ENCODE measurements at places on chromosomes 4 and X.

DNA sequence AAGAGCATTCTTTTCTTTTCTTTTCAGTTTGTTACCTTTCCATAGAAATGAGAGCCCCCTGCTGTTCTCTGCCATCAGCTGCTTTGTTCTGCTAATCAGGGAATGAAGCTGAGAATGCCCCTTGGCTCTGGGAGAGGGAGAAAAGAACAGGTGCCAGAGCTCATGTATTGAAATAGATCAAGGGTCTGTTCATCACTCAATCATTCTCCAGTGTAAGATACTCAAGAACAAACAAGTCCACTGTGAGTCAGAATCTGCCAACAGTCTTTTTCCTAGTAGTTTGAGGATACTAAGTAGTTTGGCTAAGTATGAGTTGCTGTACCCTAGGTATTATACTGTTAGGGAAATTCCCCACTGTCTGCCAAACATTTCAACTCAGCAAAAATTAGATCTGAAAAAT lies 144.3 kb downstream of the RTL3 start:
- no peak for DNase-seq

DNA sequence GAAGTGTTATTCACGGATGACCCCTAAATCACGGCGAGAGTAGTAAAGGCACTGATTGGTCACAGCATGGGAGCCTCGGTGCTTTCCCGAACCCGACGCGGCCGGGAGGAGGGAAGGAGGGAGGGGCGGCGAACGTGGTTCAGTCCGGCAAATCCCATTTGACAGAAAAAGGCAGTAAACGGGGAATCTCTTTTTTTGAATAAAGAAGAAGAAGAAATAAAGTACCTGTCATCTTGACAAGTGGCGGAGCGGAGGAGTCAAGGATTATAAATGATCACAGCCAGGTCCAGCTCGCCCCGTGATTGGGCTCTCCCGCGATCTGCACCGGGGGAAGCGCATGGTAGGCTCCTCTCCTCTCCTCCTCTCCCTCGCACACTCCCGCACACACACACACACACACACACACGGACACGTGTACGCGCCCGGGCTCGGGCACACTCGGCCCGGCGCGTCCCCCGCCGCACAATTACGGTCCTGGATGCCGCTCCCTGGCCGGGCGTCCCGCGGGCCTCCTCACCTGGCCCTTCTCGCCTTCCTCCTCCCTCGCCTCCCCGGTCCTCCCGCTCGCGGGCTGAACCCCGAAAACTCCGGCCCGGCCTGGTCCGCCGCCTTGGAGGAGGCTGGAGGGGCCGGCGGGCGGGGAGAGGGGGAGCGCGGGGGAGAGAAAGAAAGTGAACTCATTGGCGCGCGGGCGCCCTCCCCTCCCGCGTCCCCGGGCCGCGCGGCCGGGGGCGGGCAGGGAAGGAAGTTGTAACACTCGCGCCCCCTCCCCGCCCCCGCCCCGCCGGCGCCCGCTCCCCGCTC lies 99.2 kb upstream of the TENM3 start:
- no peak for DNase-seq

DNA sequence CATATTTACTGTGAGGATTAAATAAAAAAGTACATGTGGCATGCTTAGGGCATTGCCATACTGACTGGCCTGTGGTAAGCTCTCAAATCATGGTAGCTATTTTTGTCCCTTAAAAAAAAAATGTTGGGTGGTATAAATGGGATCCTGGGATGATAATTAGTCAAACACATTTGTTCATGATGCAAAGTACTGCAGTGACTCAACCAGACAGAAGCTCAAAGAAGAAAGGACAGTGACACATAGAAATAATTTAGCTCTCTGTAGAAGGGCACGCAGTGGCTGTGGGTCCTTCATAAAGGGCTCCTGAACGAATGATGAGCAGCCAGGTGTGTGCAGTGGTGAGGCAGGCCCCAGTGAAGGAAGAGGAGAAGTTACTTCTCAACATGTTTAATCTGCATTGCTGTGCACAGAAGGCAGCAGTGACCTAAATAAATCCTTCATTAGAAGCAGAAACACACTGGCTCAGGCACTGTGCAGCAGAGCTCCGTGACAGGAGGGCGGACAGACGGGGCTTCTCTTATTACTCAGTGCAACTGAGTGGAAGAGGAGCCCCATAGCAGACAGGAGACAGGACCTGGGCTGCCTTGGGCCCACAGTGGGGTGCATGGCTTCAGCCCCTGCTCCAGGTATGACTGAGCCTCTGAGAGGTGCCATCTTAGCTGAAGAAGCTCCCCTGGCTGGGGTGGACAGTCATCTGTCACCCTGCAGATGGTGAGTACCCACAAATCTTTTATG lies 20.3 kb downstream of the HS3ST1 start:
- DNase-seq = no peak

DNA sequence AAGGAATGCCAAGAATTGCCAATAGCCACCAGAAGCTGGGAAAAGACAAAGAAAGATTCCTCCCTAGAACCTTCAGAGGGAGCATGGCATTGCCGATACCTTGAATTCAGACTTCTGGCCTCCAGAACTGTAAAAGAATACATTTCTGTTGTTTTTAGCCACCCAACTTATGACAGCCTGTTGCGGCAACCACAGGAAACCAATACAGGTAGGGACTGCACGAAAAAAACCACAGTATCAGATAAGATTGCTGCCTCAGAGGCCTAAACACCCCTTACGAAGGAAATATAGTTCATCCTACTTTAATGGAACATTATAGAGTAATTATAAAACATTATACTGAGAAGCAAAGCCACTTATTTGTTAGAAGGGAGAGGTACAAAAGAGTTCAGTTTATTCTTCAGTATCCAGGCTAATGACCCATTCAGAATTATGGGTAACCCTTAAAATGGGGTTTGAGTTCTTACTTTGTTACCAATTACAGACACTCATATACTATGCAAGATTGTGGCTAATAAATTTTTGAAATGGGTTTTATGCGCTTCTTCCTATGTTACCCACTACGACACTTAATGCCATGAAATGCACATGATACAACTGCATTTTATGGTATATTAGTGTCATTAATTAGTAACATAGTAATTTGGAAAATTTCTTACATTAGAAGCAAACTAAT lies 37.4 kb upstream of the SMIM10L2A start:
- DNase-seq = no peak

DNA sequence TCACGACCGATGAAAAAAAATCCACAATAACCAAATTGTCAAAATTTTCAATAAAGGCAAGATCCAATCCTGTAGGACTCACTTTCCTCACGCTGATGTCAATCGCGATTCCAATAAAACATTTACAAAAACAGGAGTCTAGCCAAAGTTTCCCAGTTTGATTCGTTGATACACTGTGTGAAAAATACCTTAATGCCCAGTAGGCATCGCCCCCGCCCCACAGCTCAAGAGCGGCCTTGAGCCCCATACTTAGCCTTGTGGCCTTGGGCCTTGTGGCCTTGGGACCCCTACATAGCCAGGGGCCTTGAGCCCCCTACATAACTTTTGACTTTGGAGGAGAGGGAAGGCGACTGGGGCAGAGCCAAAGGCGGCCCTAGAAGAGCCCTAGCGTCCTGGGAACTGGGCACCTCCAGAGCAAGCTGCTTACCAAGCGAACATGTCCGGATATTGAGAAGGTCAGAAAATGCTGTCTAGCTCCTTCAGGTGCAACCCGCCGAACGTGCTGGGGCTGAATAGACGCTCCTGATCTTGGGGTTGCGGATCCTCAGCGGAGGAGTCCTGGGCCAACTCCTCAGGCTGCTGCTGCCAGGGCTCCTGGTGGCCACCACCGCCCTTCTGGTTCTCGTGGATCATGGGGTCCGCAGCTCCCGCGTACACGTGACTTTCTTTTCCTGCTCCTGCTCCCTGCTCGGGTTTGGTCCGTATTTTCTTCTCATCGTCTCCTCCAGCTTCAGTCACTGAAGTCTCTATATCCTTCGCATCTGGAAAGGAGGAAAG lies 62.9 kb downstream of the RHOXF2B start:
- DNase-seq = no peak

DNA sequence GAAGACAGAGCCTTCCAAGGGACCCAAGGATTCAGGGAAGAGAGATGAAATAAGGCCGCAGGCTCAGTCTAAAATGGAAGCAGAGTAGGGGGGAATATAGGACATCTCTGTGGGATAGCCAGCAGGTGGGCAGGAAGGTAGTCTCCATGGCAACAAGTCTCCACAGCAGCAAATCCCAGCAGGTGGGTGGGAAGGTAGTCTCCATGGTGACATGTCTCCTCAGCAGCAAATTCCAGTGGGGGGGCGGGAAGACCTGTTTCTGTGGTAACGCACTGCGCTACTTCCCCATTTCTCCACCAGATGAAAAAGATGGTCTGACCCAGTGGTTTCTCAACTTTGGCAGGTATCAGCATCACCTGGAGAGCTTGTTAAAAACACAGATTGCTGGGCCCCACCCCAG lies 18.3 kb downstream of the NLGN3 start:
- DNase-seq = no peak

DNA sequence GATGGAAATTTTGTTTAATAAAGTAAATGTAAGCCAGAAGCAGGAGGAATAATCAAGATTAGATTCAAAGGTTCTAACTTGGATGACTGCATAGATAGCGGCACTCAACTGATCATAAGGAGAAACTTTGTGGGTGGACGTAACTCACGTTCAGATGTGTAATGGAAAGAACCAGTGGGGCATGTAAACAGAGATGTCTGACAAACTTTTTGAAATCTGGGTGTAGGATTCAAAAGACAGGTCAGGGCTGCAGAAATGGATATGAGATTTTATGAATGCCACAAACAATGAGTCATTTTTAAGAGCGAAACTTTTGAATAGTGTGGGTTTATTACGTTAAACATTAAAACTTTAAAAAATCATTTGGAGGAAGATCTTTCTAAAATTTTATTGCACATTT lies 375.6 kb downstream of the GBA3 start:
- no peak for DNase-seq

- DNase-seq = no peak
These were observed 103.7 kb upstream of the AADAT start for GRCh38 chr4:170193496-170193895.

DNA sequence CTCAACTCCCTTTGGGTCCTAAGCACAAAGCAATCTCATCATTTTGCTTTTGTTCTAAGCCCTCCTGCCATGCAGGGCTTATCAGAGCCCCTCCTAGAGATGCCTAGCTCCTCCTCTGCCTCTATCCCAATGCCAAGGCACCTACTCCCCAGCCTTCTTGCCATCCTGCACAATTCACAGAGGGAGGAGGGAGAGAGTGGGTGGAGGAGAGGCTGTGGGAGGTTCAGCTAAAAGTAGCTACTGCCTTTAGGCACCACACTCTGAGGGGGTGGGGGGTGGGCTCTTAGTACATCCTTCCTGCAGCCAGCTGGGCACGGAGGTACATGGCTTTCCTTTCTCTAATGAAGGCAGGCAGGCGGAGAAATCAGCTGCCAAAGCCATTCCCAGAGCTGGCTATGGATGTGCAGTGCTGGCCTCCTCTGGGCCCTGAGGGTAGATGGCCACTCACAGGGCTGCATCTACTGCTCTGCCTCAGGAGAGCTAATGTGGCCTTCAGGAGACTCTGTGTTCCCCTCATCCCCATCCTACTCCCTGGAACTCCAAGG lies 40.1 kb downstream of the ARHGEF9 start:
- DNase-seq = no peak

GRCh38 chr4:181659876-181660275 lies 583.3 kb upstream of the TENM3 start:
- no peak for DNase-seq

- DNase-seq = no peak
These were observed 119.6 kb downstream of the PDLIM5 start for GRCh38 chr4:94571298-94571697.

GRCh38 chrX:20519826-20520225 lies 253.1 kb upstream of the RPS6KA3 start:
- DNase-seq = no peak

DNA sequence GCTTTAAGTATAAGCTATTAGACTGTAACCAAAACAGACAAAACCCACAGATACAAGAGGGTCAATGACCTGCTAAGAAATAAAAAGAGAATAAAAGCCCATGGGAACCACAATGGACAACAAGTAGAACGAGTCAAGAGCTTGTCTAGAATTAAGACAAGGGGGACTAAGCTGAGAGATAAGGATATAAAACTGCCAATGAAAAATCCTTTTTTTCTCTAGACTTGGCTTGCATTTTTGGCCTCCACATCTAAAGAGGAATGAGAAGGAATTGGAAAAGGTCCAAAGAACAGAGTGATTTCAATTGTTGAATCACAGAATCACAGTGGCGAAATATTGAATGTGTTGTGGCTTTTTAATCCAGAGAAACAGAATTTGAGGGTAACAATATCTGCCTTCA lies 135.7 kb downstream of the QDPR start:
- no peak for DNase-seq

- peak; percentile 28 for DNase-seq
These were observed 934.5 kb upstream of the TENM3 start for GRCh38 chr4:181308476-181309312.

GRCh38 chr4:57607566-57608180 lies 497.5 kb upstream of the IGFBP7 start:
- DNase-seq = no peak

DNA sequence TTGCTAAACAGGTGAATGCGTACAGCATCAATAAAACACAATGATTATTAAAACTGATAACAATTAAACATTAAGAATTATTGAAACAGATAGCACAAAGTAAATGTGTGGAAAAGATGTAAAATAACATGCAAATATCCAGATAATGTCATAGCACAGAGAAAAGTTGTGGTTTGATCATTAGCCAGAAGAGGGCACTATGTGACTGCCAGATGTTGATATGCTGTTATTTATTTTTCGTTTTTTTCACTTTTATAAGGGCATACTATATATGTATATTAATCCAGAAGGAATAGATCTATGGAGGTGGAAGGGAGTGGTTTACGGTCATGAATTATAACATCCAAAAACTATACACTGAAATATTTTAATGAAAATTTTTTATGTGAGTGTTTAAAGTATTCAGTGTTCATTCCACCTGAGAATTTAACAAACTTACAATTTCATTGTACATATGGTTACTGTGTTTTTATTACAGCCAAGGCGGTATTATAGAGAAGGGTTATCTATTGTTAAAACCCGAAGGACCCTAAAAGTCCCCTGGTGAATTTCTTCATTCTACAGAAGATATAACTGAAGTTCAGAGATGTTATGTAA lies 211.9 kb upstream of the UGT8 start:
- no peak for DNase-seq

- DNase-seq = no peak
These were observed 499.6 kb downstream of the ACTRT1 start for GRCh38 chrX:127552571-127552970.

- no peak for DNase-seq
These were observed 65.6 kb upstream of the PDLIM3 start for GRCh38 chr4:185600801-185601434.

DNA sequence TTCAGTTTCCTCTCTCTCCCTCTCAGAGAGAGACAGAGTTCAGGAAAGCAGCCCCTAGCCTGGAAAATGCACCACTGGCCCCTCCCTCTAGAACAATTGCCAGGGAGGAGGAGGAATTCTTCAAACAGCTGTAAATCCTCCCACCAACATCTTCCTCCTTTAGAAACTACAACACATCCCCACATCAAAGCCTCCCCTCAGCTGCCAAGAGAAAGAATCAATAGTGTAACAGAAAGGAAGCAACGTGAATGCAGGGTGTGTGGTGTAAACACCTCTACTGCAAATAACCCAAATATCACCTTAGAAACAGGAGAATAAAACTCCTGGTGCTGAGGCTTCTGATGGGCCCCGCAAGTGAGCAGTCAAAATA lies 249.9 kb upstream of the GATB start:
- DNase-seq = no peak

GRCh38 chrX:47093248-47093647 lies 15.0 kb downstream of the RGN start:
- DNase-seq = peak; percentile 16
